Stimulated activated CD4-positive, alpha-beta T cell treated with anti-CD3 and anti-CD28 coated beads, TNF-alpha, amount 100 ng/mL, for 4 hours (primary cell): ENCODE measurements at places on chromosomes 2 and 18.

- DNase-seq, result no peak
These were observed 9.2 kb downstream of the OXER1 start for GRCh38 chr2:42754776-42755140.

DNA sequence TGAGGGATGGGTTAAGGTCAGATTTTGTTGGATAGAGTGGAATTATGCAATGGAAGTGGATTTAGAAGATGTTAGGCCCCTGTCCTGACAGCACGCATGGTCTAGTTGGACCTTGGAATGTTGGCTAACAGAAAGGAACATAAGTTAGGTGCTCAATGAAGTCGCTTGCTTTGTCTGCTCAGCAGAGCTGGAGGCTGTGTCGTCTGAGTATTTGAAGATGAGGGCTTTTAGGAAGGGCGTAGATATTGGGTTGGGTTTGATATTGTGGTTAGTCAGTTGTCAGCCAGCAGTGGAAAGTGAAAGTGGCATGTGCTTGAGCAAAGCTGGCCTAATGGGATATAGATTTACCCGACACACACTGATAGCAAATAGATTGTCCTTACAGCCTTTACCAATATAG is 239.3 kb downstream of the PRKCE start:
- no peak for DNase-seq

- no peak for DNase-seq
These were observed 18.1 kb downstream of the NABP1 start for GRCh38 chr2:191696001-191696400.

GRCh38 chr2:119276864-119277263 is 53.2 kb downstream of the STEAP3 start:
- no peak for DNase-seq

GRCh38 chr2:239727776-239728600 is 297.2 kb downstream of the NDUFA10 start:
- DNase-seq, result no peak
